CD4-positive, alpha-beta T cell treated with Interleukin-1 beta for 1 hour (primary cell): ENCODE measurements at places on chromosomes 3 and 15.
A peak's percentile ranks its signal among the peaks of the same experiment; 100 is the strongest.

- no peak for DNase-seq
Measured at GRCh38 chr15:92492551-92493115, 99.0 kb downstream of the ST8SIA2 start.

GRCh38 chr15:44319385-44319784 lies 30.9 kb downstream of the GOLM2 start:
- no peak for DNase-seq

- no peak for DNase-seq
Measured at GRCh38 chr3:125433091-125433534, 58.0 kb upstream of the ZNF148 start.

- no peak for DNase-seq
Measured at GRCh38 chr15:39692356-39693327, 90.0 kb downstream of the FSIP1 start.

GRCh38 chr3:33236005-33236404 lies 17.4 kb upstream of the SUSD5 start:
- DNase-seq, result no peak

DNA sequence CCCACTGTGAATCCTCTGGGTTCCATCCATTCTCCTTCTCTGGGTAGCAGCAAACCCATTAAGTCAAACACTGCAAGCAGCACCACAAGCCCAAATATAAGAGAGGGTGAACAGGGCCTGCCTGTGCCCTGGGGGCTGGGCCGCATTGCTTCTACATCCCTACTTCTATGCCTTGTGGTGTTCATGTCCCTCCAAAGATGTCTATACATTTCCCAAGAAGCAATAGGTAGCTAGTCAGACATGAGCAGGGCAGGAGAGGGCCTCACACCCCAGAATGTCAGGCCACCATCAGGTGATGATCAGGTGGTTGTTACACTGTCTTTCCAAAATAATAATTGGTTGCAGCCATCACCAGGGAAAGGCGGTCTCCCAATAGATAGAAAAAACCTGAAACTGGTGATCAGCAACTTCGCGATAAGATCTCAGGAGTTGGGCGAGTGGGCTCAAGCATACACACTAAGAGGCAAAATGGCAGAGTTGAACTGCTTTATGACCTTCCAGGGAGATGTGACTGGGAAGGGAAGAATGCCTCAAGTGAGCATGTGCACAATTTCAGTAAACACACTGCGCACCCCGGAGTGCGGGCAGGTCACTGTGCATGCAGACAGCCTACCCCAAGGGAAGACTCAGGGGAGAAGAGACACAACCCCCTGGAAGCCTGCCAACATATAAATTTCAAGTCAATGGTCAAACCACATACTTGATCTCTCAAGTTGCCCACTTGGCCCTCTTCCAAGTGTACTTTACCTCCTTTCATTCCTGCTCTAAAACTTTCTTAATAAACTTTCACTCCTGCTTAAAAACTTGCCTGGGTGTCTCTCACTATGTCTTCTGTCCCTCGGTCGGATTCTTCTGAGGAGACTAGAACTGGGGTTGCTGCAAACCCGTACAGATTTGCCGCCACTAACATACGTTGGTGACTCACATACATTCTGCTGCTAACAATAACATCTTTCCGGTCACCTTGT lies 39.9 kb downstream of the KLF15 start:
- DNase-seq, result no peak

DNA sequence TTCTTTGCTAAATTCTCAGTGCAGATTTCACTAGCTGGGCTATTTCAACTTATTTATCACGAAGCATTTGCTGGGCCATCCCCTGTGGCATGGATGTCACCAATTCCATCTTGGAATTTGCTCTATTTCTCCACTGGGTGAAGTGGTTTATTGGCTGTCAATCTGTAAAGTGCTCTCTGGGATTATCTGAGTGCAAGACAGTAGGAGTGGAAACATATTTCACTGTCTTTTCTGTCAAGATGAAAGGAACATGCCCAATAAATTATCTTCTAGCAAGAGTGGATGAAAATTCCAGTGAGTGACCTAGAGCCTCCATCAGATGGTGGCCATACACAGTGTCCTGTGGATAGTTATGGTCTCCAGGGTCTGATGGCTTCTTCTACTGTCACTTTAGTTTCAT lies 25.1 kb upstream of the CTDSPL start:
- DNase-seq, result no peak

GRCh38 chr3:127062926-127063325 lies 80.0 kb downstream of the PLXNA1 start:
- no peak for DNase-seq

GRCh38 chr3:39105687-39106063 lies 1.8 kb downstream of the GORASP1 start:
- DNase-seq, result no peak

DNA sequence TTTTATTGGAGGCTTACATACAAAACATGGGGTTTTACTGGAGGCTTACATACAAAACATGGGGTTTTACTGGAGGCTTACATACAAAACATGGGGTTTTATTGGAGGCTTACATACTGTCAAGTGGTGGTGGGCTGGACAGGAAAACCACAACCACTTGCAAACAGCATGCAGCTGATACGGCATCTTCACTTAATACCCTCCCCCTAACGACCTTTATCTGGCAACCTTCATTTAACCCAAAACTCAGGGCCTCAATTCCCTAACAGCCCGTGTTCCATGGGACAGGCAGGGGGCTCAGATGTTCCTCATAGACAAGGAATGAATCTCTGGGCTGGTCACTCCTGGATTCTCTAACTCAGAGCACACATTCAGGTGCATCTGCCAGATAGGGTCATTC lies 137.1 kb downstream of the CD47 start:
- DNase-seq, result no peak

GRCh38 chr15:54514601-54515000 lies 536.4 kb downstream of the UNC13C start:
- DNase-seq, result no peak

- no peak for DNase-seq
Measured at GRCh38 chr3:178044320-178044719, 491.9 kb upstream of the KCNMB2 start.

- DNase-seq, result no peak
Measured at GRCh38 chr3:104412608-104413580, 953.8 kb upstream of the ALCAM start.

DNA sequence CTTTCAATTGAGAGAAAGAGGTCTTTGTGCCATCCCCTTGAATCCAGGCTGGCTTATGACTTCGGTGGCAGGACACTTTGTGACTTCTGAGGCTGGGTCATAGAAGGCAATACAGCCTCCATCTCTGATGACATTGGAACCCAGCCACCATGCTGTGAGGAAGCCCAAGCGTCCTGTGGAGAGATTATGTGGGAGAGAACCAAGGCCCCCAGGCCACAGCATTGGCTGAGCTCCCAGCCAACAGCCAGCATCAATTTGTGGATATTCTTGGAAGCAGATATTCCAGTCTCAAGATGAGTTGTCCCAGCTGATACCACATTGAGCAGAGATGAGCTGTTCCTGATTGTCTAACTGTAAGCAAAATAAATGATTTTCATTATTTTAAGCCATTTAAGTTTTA lies 12.7 kb upstream of the XIRP1 start:
- no peak for DNase-seq

DNA sequence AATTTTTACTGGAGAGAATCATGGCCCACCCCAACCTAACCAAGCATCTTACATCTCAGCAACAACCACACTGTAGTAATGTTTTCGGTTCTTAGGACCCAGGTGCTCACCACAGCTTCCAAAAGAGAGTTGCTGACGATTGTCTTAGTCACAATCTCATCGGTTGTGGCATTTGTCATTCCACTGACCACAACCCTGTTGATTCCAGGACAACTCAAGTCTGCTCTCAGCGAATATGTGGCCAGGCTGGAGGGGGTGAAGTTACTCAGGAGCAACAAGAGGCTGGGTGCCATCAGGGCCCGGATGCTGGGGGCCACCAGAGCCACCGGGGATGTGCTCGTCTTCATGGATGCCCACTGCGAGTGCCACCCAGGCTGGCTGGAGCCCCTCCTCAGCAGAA lies 25.9 kb downstream of the GALNT15 start:
- no peak for DNase-seq

GRCh38 chr3:169769287-169770181 lies at the start of gene ACTRT3:
Gene ACTRT3, minus strand, starts transcription at chr3:169769561. Its CDS starts 41 bp downstream, at chr3:169769520.
- DNase-seq, result peak; percentile 69

DNA sequence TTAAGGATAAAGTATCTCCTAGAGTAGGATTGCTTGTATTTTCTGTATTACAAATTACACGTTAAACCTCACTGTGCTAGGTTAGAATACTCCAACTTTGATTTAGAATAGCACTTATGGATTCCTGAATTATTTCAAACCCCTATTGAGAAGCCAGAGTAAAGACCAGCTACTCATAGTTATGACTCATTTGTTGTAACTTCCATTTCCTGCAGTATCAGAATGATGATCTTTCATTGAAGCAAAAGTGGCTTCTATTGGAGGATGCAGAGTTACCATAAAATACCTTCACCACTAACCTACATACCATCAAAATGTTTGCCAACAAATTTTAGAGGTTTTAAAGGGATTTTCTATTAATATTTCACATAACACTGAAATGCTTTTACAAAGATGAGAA lies 1322.7 kb upstream of the ALCAM start:
- no peak for DNase-seq

- no peak for DNase-seq
Measured at GRCh38 chr15:33985287-33985686, 17.0 kb downstream of the CHRM5 start.

GRCh38 chr3:167406876-167407492 lies 26.9 kb upstream of the ZBBX start:
- DNase-seq, result no peak

GRCh38 chr3:30142946-30143345 lies 463.5 kb upstream of the TGFBR2 start:
- DNase-seq, result no peak

DNA sequence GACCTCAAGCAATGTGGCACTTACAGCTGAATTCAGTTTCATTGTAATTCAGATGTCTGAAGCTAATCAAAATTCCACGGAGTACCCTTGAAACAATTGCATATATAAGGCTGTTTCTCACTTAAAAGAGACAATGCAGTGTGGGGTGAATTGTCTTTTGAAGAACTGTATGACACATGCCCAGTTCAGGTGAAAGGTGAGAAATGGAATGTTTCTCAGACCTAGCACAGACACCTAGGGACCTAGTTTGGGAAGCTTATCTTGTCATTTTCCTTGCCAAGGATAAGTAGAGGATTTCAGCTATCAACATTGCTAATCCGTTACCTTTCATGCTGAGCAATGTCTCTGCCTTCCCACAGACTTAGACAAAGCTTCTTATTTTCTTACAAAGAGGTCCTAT lies 36.3 kb downstream of the MBNL1 start:
- no peak for DNase-seq

- DNase-seq, result no peak
Measured at GRCh38 chr15:43529587-43530345, 12.4 kb downstream of the MAP1A start.

GRCh38 chr3:8201886-8202285 lies 299.7 kb upstream of the LMCD1 start:
- no peak for DNase-seq

DNA sequence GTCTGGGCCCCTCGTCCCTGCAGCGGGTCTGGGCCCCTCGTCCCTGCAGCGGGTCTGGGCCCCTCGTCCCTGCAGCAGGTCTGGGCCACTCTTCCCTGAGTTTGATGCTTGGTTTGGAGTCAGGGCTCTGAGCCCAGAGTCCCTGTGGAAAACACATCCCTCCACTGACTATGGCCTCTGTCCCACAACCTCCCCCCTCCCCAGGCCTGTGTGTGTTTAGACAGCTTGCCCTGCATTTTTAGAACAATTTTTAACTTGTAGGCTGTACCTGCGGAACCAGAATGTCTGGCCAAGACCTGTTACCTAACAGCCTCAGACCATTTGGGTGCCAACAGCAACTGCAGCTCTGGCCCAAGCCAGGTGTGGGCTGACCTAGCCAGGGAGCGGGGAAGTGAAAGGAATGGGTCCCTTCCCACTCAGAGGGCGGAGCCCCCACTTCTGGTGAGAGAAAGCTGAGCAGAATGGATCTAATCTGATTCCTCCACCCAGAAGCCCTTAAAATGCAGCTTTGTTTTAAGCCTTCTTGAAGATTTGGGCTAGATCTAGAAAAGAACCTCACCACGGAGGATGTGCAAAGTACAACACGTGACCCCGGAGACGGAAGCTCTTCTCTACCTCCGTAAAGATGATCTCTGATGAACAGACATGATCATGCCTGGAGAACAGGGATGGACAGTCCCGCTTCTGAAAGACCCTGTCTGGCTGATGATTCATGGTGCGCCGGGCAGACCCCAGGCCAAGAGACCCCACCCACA lies 60.5 kb upstream of the TFRC start:
- no peak for DNase-seq

DNA sequence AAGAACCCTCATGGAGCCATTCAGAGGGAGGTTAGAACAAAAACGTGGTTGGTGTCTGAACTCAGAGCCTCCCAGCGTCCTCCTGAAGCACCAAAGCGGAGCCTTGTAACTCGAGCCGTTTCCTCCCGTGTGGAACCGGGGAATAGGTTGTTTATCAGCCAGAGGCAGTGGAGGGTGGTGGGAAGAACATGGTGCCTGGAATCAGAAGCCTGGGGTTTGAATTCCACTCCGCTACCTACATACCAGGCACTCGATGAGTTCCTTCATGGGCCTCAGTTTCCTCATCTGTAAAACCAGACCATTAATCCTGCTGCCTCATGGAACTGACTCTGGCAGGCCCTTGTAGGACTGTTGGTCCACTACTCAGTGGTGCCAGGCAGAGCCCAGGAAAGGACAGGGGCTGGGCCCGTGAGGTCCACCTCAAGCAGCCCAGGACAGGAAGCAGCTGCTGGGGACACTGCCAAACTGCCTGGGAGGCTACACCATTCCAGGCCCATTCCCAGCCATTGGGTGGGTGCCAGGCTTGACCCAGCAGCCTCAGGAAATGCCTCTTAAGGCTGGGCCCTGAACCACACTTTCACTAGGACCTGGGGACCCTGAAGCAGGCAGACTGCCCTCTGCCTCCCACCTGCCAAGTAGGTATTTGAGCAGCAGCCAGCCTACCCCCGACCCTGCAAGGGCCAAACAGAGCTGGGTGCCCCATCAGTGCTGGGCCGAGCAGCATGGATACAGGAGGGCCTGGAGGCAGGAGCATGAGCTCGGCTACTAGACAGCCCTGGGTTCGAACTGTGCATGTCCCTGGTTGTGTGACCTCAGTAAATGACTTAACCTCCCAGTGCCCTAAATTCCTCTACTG lies 33.4 kb downstream of the PRKCD start:
- no peak for DNase-seq

DNA sequence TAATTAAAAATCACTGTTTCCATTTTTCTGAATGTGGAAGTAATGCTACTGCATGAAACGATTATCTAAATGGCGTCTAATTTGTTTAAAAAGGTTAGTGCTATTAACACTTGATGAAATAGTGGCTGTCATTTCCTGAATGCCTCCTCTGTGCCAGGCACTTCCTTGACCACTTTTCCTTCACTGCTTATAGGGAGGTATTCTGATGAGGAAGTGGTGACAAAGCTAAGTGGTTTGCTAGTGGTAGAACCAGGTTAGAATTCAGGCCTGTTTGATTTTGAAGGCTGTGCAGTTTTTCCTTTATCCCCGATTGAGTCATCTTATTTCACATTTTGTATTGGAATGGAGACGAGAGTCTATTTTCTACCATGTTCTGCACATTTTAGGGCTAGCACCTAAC lies 119.0 kb downstream of the USP13 start:
- no peak for DNase-seq

- DNase-seq, result no peak
Measured at GRCh38 chr3:56094170-56094569, 374.1 kb downstream of the ERC2 start.
